Omental fat pad (tissue), 4 donors: ENCODE measurements at places on chromosomes 5 and 9. TPM values are rescaled to one million over a fixed set of nuclear protein-coding genes. Genes with fewer than 3 reads are reported as not detected.

The EQTN gene
- not detected for total RNA-seq

The FOCAD gene
- 19.1 TPM for total RNA-seq

The MEF2C gene
- 33.4 TPM for total RNA-seq

The ADAMTS12 gene
- total RNA-seq: 24.9 TPM

The GDA gene
- not detected for total RNA-seq

The PCDHB11 gene
- total RNA-seq: 1.6 TPM

The PHF19 gene
- total RNA-seq: 31.2 TPM

The SELENOP gene
- 1,212 TPM for total RNA-seq

The ZBTB5 gene
- 7.4 TPM for total RNA-seq

The RANBP3L gene
- 10.6 TPM for total RNA-seq

The SEMA5A gene
- total RNA-seq: 60.2 TPM

The NMUR2 gene
- not detected for total RNA-seq

The PCDHB9 gene
- total RNA-seq: 2.2 TPM

The C5orf63 gene
- total RNA-seq: 6.5 TPM

The CDH10 gene
- not detected for total RNA-seq

The ANKRD18A gene
- total RNA-seq: 1.9 TPM

The UBLCP1 gene
- 14.1 TPM for total RNA-seq

The SLC1A1 gene
- total RNA-seq: 1.8 TPM

The IL12B gene
- not detected for total RNA-seq

The ARL10 gene
- total RNA-seq: 7.2 TPM

The SHOC1 gene
- not detected for total RNA-seq

The TAF11L12 gene
- total RNA-seq: not detected

The LCP2 gene
- total RNA-seq: 33.5 TPM

The KCNV2 gene
- total RNA-seq: not detected

The ELAVL2 gene
- total RNA-seq: not detected

The PCDHA2 gene
- total RNA-seq: 0.47 TPM

The TMEM252 gene
- not detected for total RNA-seq

The NFIB gene
- 111 TPM for total RNA-seq
